Stimulated activated CD8-positive, alpha-beta memory T cell treated with anti-CD3 and anti-CD28 coated beads, Interleukin-7, amount 100 ng/mL, for 1 hour (primary cell): ENCODE measurements at places on chromosomes 12 and 14.

GRCh38 chr12:24960222-24960855 is 11.4 kb upstream of the BCAT1 start:
- DNase-seq: no peak

- no peak for DNase-seq
These were observed 13.0 kb upstream of the ITPR2 start for GRCh38 chr12:26845984-26846383.

DNA sequence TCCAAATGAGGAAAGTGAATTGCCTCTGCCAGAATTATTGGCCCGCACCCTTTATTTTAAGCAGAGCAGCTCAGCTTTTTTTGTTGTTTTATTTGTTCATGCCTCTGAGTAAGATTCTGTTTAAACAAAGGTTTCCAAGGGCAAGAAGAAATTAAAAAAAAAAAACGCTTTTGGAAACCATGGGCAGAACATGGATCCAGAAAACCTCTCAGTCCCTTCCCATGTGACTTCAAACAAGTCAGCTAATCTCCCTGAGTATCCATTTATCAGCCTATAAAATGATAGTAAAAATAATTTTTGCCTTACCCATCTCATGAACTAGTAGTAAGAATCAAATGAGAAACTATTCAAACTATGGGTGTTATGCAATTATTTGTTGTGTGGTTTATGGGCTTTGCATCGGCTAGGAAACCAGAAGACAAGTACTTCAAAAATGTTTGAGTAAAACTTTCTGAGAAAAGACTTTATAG is 27.6 kb downstream of the KITLG start:
- DNase-seq: no peak

GRCh38 chr12:48104531-48104930 is 1.3 kb downstream of the SENP1 start:
- no peak for DNase-seq

DNA sequence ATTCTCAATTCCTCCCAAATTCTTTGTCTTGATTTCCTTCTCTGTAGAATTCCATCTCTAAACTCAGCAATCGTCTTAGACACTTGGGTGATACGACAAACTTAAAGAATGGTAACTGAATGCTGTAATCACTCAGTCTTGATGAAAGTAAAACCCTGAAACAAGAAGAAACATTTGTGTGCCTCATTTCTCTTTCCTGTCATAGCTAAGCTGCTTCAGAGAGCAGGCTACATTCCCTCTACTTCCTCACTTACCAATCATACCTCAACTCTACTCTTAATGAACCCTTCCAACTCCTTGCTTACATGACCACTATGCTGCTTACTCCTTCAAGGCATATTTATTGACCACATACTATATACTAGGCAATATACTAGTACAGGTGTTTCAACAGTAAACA is 8.3 kb downstream of the MAP4K5 start:
- DNase-seq: no peak

GRCh38 chr12:29187756-29188155 is 38.7 kb downstream of the FAR2 start:
- no peak for DNase-seq
